ENCODE measurements at places on chromosomes 12 and 14. TPM values are rescaled to one million over a fixed set of nuclear protein-coding genes. Genes with fewer than 3 reads are reported as not detected.

GRCh38 chr12:49934505-49934904 is 16.0 kb upstream of the AQP2 start:
- no peak overlapping the region for H3K27ac ChIP-seq
- DNase-seq: no peak
- no peaks in the 10 kb centered on the region for H3K36me3 ChIP-seq
- H3K4me3 ChIP-seq: no peak overlapping the region
- H3K4me1 ChIP-seq: peaks cover 3% of the 10 kb centered on the region

DNA sequence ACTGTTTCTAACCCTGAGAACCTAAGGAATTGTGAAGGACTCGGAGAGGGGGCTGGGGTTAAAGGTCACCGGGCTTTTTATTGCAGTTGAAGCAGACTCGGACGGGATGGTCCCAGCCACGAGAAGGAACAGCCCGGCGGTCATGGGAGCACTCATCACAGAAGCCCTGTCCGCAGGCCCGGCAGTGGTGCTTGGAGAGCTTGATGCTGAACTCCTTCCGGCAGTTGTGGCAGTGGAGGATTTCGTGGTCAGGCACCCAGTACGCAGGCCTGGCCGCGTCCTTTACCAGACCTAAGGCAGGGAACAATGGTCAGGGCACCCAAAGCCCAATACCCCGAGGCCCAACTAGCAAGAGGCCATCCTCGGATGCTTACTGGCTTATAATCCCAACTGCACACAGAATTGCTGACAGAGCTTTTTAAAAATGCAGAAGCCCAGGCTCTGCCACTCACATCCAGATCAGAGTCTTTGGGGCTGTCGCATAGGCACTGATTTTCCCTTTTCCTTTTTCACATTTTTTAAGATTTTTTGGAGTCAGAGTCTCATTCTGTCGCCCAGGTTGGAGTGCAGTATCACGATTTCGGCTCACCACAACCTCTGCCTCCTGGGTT is 44.7 kb downstream of the DCAF4 start:
- no peak overlapping the region for H3K27ac ChIP-seq
- H3K4me1 ChIP-seq: no peaks in the 10 kb centered on the region
- no peaks in the 10 kb centered on the region for H3K27me3 ChIP-seq

ZBTB39 gene
- total RNA-seq: 27.2 TPM

DNA sequence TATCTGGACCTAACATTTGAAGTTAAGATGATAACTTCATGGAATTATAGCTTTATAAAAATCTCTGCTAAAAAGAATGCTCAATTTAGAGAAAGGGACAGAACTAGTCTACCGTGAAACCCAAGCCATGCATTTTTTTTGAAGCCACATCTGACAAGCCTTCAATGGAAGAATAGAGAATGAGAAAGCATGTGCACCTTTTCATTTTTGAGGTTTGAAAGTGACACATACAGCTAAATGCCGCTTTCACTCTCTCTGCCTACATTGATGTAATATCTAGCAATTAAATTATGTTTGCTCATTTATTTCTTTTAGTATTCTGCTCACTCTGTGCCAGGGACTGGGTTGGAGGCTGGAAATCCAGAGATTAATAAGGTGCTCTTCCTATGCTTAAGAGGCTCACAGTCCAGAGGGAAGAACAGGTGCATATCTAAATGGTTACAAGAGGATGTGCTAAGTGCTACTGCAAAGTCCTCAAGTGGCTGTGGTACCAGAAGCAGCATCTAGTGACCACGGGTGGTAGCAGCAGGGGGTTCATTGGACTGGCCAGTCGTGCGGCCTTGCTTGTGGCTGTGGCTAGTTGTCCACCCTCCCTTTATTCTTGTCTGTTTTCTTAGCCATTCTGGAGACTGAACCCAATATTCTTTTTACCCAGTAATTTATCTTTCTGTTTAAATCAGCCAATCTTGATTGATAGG is 60.4 kb downstream of the PPP1R36 start:
- peak; percentile 55 for DNase-seq
- no peaks in the 10 kb centered on the region for H3K27me3 ChIP-seq
- no peak overlapping the region for H3K4me3 ChIP-seq
- H3K27ac ChIP-seq: no peak overlapping the region

- H3K27ac ChIP-seq: no peak overlapping the region
- H3K4me1 ChIP-seq: no peaks in the 10 kb centered on the region
- H3K27me3 ChIP-seq: no peaks in the 10 kb centered on the region
- H3K36me3 ChIP-seq: no peaks in the 10 kb centered on the region
- DNase-seq: peak; percentile 57
These were observed 54.4 kb upstream of the PLEKHG7 start for GRCh38 chr12:92648242-92649031.

DNA sequence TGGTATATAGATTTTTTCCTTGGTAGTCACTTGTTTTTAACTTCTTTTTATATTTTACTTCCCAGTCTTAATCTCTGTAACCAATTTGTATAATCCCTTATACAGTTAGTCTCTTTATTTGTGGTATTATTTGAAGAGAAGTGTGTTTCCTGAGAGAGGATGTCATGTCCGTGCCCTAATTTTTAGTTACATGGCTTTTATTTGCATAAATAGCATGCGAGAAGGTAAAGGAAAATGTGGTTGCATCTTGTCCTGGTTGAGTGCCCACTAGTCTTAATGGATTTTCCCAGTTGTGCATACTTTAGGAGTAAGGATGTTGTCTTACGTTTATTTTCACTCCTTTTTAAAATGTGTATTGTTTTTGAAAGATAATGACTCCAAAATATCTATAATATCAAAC is 27.5 kb downstream of the RAP1B start:
- H3K27me3 ChIP-seq: no peaks in the 10 kb centered on the region
- no peak overlapping the region for H3K4me3 ChIP-seq
- peaks cover 20% of the 10 kb centered on the region for H3K36me3 ChIP-seq
- DNase-seq: no peak

VIPAS39 gene
- total RNA-seq: 26.7 TPM
